ENCODE measurements at places on chromosomes 3 and 15.

DNA sequence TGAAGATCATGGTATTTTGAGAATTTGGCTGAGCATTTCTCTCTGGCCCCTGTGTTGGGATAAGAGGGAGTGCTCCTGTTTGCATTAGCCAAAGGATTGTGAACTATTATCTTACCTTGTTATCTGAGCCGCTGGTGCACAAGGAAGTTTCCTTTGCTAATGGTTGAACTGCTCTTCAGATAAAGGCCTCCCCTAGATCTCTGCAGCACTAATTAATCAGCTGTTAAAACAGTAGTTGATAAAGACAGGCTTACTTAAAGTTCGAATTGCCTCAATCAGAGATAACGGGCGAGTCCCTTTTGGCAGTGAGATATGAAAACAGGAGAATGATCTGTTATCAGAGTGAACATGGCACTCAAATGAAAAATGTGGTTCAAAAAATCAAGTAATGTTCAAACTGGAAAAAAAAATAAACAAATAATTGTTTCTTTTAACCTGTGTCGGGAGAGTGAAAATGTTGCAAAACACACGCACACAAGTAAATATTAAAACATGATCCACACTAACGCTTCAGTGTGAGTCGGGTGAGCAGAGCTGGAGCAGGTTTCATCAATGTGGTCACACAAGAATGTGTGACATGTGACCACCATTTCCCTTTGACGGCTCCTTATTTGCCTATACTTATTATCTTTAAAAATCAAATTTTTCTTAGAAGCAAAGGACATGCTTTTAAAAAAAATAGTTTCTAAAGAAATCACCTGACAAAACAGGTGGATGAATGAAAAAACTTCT is 469.1 kb downstream of the SOX2 start:
- DNase-seq = no peak

GRCh38 chr15:67521783-67522568 is 1.0 kb downstream of the C15orf61 start:
- DNase-seq = no peak

GRCh38 chr15:29548006-29548405 is 274.3 kb downstream of the TJP1 start:
- DNase-seq = no peak

GRCh38 chr3:128254066-128254590 is 100.8 kb downstream of the EEFSEC start:
- no peak for DNase-seq

DNA sequence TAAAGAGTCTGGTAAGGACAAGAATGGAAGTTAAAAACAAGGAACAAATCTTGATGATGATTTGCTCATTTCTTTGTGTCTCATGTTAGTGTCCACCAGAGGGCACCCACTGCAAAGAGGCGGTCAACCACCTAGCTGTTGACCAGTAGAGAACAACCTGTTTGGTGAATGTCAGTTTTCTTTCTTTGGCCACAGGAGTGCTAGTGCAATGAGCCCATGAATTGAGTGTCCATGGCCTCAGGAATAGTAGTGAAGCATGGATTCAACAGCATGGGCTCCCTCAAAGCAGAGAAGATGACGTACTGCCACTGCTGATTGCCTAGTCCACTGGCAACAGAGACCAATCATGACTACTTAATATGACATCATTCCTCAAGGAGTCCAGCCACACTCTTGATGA is 10.7 kb upstream of the CNTN6 start:
- no peak for DNase-seq

GRCh38 chr3:193451902-193452301 is 73.3 kb upstream of the ATP13A5 start:
- DNase-seq = no peak

- DNase-seq = no peak
Measured at GRCh38 chr15:74752531-74752930, 3.9 kb downstream of the CYP1A2 start.

DNA sequence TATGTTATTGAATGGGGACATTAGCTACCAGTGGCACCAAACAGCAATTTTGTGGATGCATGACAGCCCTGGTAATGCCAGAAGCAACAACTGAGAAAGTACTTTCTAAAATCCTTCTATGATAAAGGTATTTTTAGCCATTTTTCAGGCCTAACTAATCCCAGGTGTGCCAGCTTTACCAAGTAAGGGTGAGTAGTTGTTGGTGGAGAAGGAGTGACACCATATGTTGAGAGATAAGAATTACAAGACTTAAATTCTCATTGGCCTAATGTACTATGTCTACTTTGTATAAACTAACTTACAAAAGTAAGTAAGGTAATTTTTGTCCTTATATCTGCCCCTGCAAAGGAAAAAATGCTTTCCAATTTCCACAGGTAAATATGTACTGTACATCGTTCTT is 4.1 kb upstream of the COX17 start:
- no peak for DNase-seq

- DNase-seq = no peak
Measured at GRCh38 chr15:85771781-85772445, 22.8 kb downstream of the KLHL25 start.

GRCh38 chr15:67047149-67047661 is 18.2 kb upstream of the SMAD3 start:
- DNase-seq = no peak

DNA sequence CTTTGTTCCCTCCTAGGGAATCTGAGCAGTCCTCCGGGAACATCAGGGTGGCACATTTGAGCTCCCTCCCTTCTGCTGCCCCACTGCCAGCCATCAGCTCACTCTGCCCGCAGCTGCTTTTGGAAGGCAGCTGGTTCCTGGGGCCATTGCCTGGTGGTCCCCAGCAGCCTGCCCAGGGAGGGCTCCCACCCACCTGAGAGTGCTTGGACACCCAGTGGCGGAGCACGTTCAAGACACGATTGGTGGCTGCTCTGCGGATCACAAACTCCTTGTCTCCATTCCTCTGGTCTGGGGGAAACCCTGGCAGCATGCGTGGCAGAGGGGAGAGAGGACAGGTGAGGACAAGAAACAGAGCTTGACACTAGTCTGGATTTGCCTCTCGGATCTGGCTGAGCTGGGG is 53.7 kb upstream of the CTSH start:
- DNase-seq = no peak

DNA sequence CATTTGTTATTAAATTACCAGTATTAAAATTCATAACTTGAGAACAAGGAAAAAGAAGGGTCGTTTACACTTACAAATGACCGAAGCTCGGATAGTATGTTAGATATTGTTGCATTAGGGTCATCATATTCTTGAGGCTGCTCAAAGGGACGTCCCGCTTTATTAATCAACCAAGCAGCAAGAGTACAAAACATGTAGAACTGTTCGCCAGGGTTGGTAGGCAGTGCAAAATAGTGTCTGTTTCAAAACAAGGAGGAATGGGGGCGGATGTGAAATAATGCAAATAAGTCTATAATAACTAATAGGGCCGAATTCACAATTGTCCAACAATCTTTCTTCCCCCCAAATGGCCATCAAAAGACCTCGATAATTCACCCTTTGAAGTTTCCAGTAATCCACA is 2.9 kb downstream of the IFT57 start:
- no peak for DNase-seq

DNA sequence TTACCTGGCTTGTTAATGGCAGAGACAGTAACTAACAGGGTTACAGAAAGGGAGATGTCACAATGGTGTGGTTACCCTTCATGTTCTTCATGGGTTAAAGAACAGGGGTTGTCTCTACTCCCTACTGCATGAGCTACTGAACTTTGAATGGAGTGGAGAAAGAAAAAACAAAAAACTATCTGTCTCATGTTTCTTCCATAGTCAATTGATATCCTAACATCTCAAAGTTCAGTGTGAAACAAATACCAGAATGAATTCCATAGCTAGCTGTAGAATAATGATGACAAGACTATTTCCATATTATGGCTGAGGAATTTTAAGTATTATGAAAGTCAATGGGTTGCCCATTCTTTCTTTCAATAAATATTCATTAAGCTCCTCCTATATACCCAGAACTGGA is 161.3 kb upstream of the LPP start:
- DNase-seq = no peak

GRCh38 chr15:100007609-100008008 is 274.4 kb upstream of the LYSMD4 start:
- no peak for DNase-seq

GRCh38 chr3:15438983-15439382 is 11.6 kb downstream of the EAF1 start:
- no peak for DNase-seq

DNA sequence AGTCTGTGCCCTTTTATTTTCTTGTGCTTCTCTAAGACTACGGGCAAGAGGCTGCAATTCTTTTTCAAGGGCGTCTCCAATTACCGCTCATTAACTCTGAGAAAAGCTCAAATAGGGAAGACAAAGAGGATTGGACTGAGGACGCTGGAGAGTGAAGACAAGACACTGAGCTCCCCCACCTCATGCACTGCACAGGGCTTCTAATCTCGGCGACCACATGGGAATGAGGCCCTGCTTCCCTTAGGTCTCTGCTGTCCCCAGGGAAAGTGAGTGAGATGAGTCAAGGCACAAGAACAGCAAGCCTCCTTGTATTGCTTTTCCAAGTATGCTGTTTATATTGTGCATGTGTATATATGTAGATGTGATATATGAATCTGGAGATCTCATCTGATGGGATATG is 392.2 kb upstream of the CFAP20DC start:
- DNase-seq = no peak

DNA sequence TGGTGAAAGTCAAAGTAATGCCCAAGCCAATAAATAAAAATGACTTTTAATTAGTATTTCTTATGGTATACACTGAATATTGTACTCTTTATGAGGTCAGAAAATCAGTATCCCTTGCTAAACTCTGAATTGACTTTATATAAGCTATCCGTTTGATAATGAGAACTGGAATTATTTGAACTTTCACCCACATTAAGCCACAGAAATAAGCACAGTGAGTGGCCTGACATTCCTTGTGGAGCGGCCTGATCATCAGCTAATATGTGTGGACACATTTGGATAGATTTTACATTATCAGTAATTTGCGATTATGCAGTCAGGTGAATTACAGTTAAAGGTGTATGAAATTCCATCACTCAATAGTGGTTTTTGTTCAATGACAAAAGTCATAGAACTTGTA is 136.0 kb upstream of the CBLB start:
- DNase-seq = no peak

DNA sequence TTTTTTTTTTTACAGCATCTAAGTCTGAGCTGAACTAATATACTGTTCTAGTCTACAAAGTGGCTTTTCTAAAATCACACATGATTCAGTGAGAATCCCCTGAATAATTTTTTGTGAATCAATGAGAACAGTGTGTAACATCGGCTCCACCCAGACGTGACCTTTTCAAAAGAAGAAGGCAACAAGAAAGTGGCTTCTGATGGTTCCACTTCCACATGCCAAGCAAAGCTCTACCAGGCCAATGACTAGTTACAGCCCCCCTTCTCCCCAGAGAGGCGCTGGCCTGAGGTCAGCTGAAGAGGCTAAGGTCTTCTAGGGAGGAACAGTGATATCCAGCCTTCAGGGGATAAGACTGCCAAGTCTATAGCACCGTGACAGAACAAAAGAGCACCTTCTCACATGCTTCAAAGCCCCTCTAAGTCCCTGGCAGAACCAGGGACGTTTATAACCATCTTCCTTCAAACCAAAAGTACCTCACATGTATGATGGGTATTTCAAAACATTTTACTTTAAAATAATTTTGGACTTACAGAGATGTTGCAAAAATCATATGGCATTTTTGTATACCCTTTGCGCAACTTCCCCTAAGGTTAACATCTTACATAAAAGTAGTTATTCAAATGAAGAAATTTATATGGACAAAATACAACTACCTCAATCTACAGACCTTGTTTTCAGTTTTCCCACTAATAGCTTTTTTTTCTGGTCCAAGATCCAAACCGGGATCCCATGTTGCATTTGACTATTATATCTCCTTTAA is 177.9 kb downstream of the OSBPL10 start:
- no peak for DNase-seq

- DNase-seq = no peak
Measured at GRCh38 chr15:80442728-80443403, 38.7 kb downstream of the ARNT2 start.

GRCh38 chr3:140440446-140440845 is 237.4 kb upstream of the TRIM42 start:
- DNase-seq = no peak
